Bronchial epithelial cell (primary cell): ENCODE measurements at places on chromosomes 7 and 10.
A peak's percentile ranks its signal among the peaks of the same experiment; 100 is the strongest.

DNA sequence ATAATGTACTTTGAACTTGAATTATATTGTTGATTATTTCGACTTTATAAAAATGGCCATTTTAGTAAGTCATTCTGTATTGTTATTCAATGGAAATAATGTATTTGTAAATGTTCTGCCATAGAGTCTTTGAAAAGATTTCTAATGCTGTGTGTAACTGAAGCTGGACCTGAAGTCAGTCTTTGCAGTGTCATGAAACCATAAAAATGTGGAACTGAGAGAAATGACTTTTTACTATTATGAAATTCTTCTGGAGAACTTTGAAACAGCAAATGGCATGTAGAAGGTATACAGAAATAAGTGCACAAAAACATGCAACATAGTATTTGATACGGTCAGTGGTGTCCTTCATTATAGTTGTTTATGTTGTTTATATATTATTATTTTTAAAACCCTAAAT is 59.7 kb upstream of the ADRA2A start:
- no peak for DNase-seq

- DNase-seq = peak; percentile 96
Measured at GRCh38 chr7:17680026-17680425, 260.3 kb downstream of the SNX13 start.

- DNase-seq = peak; percentile 67
Measured at GRCh38 chr7:90629297-90629918, 33.3 kb downstream of the CDK14 start.

DNA sequence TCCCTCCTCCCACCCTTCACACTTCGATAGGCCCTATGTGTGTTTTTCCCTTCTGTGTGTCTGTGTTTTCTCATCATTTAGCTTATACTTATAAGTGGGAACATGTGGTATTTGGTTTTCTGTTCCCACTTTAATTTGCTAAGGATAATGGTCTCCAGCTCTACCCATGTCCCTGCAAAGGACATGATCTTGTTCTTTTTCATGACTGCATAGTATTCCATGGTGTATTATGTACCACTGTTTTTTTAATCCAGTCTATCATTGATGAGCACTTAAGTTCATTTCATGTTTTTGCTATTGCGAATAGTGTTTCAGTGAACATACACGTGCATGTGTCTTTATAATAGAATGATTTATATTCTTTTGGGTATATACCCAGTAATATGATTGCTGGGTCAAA is 46.3 kb upstream of the GNAT3 start:
- no peak for DNase-seq

DNA sequence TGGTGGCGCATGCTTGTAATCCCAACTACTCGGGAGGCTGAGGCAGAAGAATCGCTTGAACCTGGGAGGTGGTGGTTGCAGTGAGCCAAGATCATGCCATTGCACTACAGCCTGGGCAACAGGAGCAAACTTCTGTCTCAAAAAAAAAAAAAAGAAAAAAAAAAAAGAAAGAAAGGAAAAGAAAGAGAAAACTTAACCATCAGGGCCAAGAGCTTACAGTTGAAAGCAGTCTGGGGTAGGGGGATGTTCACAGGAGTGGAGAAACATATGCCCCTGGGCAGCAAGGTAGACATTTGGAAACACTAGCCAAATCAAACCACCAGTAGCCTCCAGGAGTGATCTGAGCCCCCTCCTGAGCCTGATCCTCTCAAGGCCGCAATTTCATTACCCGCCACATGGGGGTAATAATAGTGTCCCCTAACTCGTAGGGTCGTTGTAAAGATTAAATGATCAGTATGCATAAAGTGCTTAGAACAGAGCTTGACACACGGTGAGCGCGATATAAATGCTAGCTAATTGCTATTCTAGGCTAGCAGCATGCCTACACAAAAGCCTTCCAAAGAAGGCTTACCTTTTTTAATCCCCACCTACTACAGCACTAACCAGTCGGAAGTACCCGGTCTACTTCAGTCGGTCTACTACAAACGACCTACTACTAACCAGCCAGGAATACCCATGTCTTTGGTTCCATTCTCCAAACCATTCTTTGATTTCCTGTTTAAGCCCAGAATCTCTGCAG is 274.3 kb upstream of the NEBL start:
- DNase-seq = no peak

- DNase-seq = no peak
Measured at GRCh38 chr10:121365566-121365965, 232.7 kb downstream of the FGFR2 start.

GRCh38 chr7:112279042-112279441 is 72.5 kb downstream of the ZNF277 start:
- no peak for DNase-seq

- no peak for DNase-seq
Measured at GRCh38 chr10:86708783-86709380, 40.6 kb downstream of the LDB3 start.

- no peak for DNase-seq
Measured at GRCh38 chr7:133601617-133602016, 348.7 kb downstream of the EXOC4 start.

- DNase-seq = no peak
Measured at GRCh38 chr10:72484521-72484920, 129.8 kb upstream of the DNAJB12 start.

DNA sequence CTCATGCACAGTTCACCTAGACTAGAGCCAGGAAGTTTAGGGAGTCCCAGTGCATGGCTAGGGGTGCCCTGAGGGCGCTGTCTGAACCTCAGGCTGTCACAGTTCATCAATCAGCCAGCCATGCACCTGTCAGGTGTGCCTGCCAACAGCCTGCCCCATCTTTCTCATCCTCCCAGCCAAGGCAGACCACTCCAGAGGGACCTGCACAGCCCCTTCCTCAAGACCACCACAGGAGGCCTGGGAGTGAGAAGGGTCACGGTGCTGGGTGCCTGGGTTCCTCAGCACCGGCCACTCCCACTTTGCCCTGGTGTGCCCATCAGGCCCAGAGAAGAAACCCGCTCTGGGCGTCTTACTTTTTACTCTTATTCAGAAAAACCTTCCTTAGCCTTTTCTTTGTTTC is 8.4 kb downstream of the ATP6V1F start:
- no peak for DNase-seq

GRCh38 chr10:129345763-129346162 is 121.3 kb upstream of the MGMT start:
- no peak for DNase-seq

DNA sequence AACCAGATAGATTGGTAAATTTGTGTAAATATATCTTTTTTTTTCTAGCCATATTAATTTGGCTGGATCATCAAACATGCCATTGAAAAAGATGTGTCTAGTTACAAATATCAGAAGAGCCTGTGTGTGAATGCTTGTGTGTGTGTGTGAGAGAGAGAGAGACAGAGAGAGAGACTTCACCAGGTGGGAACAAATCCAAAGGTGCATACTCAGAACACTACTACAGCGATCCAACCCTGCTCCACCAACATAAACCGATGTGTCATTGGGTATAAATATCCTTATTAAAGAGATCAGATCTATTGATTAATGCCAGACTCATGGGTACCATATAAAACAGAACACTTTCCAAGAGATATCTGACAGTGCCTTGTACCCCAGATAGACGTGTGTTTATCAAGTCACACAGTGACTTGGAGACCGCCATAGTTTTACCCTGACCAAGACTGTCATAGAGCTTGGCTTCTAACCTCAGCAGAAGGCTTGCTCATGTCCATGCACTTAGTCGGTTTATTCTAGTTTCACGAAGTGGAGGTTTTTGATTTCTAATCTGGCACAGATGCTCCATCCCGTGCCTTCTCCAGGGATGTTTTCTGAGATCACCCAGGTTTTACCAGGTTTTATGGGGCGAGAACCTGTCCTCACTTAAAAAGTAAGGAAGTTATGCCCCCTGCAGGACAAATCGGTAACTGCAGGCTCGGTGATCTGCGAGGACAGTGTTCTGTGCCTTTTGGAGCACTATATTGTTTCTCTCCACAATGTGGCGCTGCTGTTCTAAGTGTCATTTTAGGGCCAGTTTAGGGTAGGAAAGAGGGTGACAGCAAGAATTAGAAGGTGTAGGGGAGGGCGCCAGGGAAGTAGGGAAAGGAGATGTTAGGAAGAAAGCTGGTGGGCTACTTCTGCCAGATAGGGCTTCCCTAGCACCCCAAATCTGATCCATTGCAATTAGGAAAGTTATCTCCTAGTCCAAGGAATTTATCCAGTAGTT is 29.3 kb upstream of the WNT8B start:
- DNase-seq = peak; percentile 87

DNA sequence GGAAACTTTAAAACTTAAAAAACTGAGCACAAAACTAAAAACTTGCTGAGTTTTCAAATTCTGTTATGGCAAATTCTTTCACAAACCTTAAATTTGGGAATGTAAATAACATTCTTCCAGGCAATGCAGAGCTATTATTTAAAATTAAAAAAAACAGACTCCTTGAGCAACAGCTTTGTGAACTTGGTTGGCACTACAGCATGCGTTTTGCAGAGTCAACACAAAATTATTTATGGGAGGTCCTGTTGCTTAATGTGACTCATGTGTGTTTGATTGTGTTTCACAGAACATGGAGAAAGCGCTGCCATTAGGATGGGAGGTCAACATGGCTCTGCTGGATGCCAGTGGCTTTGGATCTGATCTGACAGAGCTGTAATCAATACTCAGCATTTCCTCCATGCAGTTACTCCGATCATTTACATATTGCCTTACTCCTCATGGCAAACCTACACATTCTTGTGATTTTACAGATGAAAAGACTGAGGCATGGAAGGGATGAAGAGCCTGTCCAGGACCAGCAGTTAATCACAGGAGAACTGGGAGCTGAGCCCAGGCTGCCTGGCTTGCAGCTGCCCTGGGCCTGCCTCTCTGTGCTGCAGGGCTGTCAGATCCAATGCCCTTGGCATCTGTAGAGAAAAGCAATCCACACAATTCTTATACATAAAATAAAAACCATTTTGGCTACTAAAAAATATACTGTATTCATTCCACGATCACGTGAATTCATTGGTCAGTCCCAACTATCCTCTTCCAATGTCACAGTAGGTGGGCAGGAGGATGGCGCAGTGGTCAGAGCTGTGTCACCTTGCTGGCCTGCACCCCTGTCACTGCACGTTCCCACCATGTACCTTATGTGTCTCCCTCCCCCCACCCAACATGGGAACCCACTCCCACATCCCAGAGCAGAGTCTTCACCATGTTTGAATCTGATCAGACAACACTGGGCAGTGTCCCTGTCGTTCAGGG is 200.9 kb downstream of the CXCL12 start:
- DNase-seq = no peak

DNA sequence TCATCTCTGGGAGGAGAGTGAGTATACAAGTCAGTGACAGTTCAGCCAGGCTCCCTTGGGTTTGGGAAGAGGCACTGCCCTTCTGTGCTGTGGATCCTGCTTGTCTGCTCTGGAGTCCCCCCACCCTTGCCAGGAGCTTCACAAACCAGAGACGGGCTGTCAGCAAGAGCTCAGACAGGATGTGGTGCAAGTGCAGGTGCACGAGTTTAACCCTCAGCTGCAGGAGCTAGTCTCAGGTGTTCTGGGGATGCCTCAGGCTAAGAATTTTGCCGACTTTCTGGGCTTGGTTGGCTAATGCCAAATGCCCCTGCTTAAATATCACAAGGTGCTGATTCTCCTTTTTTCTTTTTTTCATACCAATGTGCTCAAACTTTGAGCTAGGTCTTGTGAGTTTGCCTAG is 22.3 kb downstream of the ZNF783 start:
- no peak for DNase-seq

GRCh38 chr7:32481176-32481575 is 9.0 kb downstream of the LSM5 start:
- no peak for DNase-seq

- DNase-seq = peak; percentile 43
Measured at GRCh38 chr10:89332123-89332633, 4.4 kb downstream of the IFIT3 start.

DNA sequence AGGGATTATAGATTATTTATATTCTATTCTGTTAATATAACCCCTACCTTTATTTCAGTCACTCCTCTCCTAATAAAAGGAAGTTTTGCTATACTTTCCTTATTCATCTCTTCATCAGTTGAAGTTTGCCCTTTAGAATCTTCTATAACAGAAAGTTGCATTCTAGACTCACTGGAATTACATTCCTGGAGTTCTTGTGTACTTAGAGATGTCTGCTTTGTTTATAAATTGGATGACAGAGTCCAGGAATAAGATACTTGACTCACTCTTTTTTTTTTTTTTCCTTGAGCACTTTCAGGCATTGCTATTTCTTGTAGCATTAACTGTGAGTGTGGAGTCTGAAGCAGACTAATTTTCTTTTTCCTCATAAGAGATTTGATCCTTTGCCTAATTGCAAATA is 640.8 kb downstream of the XPNPEP1 start:
- DNase-seq = peak; percentile 4

DNA sequence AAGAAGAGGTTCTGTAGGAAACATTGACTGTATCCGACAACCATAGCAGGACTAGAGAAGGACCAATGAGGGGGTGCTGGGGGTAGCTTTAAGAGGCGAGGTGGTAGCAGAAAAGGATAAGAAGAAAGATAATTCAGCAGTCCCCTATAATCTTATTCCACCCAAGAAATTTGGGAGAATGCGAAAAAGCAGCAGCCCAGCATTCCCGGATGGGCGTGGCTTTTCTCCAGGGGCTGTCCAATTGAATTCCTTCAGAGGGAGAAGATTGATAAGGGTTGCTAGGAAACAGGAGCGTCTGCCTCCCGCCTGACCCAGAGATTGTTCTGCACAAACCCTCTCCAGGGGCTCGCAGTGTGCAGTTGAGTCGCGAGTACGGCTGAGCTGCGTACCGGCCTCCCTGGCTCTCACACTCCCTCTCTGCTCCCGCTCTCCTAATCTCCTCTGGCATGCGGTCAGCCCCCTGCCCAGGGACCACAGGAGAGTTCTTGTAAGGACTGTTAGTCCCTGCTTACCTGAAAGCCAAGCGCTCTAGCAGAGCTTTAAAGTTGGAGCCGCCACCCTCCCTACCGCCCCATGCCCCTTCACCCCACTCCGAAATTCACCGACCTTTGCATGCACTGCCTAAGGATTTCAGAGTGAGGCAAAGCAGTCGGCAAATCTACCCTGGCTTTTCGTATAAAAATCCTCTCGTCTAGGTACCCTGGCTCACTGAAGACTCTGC is at the start of gene GRM3:
Gene GRM3, plus strand, starts transcription at position 349 of the 721 bp plus-strand sequence. CDS start 121,237 bp downstream, outside the sequence.
- DNase-seq = no peak

GRCh38 chr7:157016024-157016351 is 5.5 kb upstream of the MNX1 start:
- no peak for DNase-seq

DNA sequence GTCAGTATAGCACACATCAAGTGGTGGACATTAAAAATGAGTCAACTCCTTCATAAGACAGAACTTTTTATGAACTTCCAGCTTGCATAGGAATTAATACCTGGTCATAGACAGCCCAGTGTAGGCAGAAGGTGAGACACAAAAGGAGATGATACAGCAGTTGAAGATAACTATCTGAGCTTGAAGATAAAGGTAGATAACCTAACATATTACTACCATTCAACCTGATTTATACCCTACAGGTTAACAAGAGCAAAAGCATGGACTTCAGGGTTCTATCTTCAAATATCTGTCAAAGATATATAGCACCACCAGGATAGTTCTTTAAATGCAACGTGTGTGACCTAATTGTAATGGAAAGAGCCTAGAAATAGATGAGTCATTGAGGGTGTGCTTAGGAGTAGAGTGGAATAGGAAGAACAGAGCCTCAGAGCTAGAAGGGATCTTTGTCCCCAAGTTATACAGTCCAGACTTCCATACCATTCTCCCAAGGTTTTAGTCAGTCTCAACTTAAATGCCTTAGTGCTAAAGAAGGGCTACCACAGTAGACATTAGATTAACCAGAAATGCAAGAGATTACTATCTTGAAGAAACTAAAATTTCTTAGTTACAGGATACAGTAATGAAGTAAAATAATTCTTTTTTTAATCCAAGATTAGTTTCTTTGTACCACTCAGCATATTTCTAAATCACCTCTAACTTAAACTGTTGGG is 9.2 kb downstream of the ZNF800 start:
- peak; percentile 69 for DNase-seq

GRCh38 chr10:64345856-64346255 is 824.7 kb downstream of the REEP3 start:
- DNase-seq = no peak
